Umbilical cord (tissue), 2 donors: ENCODE measurements at places on chromosomes 2 and 18. TPM values are rescaled to one million over a fixed set of nuclear protein-coding genes. Genes with fewer than 3 reads are reported as not detected.

Gene DTNB
- 55.4 TPM for total RNA-seq

Gene PPP1R1C
- 23.4 TPM for total RNA-seq

Gene UGT1A8
- total RNA-seq = 6.5 TPM

Gene CRIM1
- total RNA-seq = 344 TPM

Gene SLC23A3
- total RNA-seq = not detected

Gene SPHKAP
- 2.6 TPM for total RNA-seq

Gene APOB
- 1.7 TPM for total RNA-seq
